SK-N-SH treated with all-trans-retinoic acid at 6 μM for 48 hours (cell line): ENCODE measurements at places on chromosomes 13 and 19.

- no peak for ATAC-seq
These were observed 41.0 kb upstream of the SIAH3 start for GRCh38 chr13:45892513-45892912.

DNA sequence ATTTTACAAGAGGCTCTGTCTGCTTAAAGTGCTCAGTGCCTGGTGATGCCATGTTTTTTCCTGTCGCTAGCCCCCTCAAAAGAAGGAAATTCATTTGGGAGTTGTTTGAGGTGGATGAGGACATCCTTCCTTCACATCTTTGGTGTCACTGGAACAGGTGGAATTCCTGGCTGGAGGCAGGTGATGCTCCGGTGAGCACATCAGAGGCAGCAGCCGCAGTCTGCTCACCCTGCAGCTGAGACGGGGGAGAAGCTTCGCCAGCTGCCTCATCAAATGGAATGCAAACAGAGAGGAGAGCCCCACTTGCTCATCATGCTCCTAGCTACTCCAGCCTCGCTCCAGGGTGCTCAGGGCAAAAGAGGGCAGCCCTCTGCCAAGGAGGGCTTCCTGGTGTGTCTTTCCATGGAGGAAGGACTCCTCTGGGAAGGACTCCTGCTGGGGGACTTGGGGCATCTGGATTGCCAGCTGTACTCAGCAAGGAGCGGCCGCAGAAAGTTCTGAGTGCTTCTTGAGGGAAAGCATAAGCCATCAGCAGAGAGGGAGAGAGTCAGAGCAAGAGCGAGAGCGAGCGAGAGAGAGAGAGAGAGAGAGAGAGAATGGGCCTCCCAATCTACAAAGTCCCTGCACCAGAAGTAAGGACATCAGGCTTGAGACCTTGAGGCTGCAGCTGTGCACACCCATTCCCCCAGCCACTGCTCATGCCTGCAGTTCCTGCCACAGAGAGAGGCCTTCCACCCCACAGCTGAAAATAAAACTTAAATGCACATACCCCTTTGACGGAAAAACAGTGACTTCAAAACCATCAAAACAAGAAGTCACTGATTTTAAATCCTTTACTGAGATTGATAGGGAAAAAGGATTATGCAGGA, 74.3 kb upstream of the UBL3 start:
- peak; percentile 44; the same call in 2 of the 3 replicates for ATAC-seq

DNA sequence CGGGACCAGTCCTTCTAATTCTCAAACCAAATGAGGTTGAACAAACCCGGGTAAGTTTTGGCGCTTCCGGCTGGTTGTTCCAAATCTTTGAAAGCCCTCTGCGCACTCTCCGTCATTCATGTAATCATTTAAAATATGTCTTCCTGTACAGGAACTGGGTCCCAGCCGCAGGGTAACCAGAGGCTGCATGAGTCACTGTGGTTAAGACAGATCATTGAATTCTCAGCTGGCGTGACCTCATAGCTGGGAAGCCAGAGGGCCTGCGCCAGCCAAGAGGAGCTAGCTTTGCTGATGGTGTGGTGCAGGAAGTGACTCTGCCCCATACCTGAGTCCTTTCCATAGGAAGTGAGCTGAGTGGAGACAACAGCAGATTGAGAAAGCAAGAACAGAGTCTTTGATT, 135.2 kb downstream of the TSHZ3 start:
- peak; percentile 99 for ATAC-seq

- ATAC-seq, result peak; percentile 27; the same call in 2 of the 3 replicates
These were observed 7.9 kb upstream of the PVR start for GRCh38 chr19:44635581-44636438.

GRCh38 chr13:94579063-94579462, 16.9 kb downstream of the TGDS start:
- ATAC-seq, result no peak

- ATAC-seq, result no peak
These were observed 135.1 kb upstream of the FRY start for GRCh38 chr13:31896427-31896826.

- peak; percentile 62 for ATAC-seq
These were observed 79.0 kb upstream of the SLC7A1 start for GRCh38 chr13:29674532-29674931.
